ENCODE measurements at places on chromosomes 2 and 18.
A peak's percentile ranks its signal among the peaks of the same experiment; 100 is the strongest.

GRCh38 chr2:3430172-3430571 lies 50.7 kb downstream of the TRAPPC12 start:
- no peak for DNase-seq

- no peak for DNase-seq
Measured at GRCh38 chr2:41877114-41877678, 170.6 kb upstream of the PKDCC start.

- no peak for DNase-seq
Measured at GRCh38 chr18:63859781-63860475, 27.6 kb upstream of the SERPINB2 start.

- DNase-seq: no peak
Measured at GRCh38 chr2:200443916-200444315, 66.0 kb downstream of the KCTD18 start.

DNA sequence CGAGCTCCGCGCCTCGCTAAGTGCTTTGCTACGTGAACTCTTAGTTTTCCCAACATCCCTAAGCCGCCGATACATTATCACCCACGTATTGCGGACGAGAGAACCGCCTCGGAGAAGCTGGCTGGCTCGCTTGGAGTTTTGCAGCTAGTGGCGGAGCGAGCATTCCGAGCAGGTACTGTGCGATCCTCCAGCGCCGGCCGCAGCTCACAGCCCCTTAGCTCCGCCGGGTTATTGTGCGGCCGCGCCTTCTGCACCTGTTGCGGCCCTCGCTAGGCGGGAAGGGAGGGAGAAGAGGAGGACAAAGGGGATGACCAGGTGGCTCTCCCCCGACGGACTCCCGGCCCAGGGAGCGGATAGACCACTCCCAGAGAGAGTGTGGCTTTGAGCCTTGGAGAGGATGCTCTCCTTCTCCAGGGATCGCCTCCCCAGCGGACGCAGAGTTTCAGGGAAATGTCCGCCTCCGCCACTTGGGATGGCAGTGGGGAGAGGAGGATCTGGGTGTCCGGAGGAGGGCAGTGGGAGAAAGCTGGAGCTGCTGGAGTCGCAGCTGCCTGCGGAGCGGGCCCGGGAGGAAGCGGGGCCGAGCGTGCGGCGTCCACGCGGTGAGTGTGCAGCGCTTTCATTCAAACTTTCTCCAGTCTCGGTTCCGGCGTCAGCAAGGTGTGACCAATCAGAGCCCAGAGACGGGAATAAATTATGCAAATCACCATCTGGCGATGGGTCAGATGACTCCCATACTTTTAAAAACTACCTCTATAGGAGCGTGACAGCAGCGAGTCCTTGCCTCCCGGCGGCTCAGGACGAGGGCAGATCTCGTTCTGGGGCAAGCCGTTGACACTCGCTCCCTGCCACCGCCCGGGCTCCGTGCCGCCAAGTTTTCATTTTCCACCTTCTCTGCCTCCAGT lies at the start of gene LIPG:
Gene LIPG (plus strand): TSS at position 769 of the 905 bp plus-strand sequence. CDS start 252 bp downstream, outside the sequence.
- DNase-seq: peak; percentile 73

- peak; percentile 61 for DNase-seq
Measured at GRCh38 chr2:96869281-96869821, 529 bp downstream of the SEMA4C start.

- no peak for DNase-seq
Measured at GRCh38 chr2:102062802-102063201, 71.0 kb downstream of the IL1R2 start.

DNA sequence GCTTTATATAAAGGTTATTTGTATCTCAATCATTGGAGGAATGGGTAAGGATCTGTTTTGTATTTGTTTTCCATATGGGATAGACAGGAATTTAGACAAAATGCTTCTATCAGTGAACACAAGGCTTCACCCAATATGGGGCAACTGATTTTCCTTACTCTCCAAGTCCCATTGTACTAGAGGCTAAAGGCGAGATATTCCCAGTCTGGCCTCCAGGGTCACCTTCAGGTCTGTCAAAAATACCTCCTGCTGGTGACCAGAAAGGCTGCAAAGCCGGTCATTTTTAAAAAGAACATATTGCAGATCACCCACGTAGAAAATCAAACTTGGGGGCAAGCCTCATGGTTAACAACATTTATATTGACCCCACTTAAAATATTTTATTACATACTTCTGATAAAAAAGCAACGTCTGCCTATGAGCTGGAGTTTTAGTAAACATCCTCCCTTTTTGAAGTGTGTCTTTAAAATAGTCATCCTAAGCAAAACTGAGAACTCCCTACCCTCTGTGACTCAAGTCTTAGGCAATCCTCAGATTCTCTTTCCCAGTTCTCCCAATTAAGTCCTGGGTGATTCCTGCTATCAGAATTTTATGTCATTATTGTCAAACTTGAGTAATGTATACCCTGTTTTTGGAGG lies 276.6 kb downstream of the MREG start:
- peak; percentile 34 for DNase-seq

GRCh38 chr2:160516547-160517365 lies 23.1 kb upstream of the RBMS1 start:
- no peak for DNase-seq

DNA sequence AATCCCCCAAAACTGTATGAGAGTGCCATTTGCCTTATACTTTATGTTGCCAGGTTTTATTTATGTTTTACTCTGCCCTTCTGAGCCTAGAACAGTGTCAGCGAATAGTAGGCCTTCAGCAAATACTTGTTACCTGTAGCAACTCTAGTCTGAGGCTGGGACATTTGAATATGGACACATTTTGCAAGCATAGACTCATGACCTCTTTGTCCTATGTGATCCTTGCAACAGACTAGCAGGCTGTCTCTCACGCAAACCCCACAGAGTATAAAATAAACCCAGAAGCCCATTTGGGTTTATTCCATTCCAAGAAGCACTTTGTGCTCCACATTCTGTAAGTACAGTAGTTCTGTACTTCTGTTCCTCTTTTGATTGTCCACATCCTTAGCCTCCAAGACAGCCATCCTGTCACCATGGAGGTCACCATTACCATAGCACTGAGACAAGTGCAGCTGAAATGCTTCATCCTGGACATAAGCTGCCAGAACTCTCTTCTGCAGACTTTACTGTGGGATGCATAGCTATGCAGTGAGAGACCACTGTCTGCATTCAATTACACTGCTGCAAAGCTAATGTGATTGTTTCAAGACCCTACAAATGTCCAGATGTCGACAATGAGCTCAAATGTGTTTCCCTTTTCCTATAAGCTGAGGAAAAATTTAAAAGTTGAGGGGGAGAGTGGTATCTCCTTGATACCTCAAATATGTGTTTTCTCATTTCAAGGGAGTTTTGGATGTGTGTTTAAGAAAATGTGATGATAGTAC lies 425.7 kb downstream of the PID1 start:
- no peak for DNase-seq

DNA sequence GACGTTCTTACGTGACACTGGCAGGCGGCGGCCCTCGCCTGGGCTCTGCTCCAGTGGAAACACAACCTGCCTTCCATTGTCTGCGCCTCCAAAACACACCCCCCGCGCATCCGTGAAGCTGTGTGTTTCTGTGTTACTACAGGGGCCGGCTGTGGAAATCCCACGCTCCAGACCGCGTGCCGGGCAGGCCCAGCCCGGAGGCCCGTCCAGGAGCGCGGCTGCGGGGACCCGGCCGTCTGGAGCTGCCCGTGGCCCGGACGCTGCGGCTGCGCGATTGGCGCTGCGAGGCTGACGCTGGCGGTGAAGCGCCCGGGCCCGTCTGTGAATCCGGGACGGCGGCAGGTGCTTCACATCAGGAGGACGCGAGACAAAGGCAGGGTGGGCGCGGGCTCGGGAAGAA lies 670.3 kb upstream of the SALL3 start:
- DNase-seq: no peak

GRCh38 chr18:70522183-70522680 lies 233.4 kb downstream of the SOCS6 start:
- no peak for DNase-seq

DNA sequence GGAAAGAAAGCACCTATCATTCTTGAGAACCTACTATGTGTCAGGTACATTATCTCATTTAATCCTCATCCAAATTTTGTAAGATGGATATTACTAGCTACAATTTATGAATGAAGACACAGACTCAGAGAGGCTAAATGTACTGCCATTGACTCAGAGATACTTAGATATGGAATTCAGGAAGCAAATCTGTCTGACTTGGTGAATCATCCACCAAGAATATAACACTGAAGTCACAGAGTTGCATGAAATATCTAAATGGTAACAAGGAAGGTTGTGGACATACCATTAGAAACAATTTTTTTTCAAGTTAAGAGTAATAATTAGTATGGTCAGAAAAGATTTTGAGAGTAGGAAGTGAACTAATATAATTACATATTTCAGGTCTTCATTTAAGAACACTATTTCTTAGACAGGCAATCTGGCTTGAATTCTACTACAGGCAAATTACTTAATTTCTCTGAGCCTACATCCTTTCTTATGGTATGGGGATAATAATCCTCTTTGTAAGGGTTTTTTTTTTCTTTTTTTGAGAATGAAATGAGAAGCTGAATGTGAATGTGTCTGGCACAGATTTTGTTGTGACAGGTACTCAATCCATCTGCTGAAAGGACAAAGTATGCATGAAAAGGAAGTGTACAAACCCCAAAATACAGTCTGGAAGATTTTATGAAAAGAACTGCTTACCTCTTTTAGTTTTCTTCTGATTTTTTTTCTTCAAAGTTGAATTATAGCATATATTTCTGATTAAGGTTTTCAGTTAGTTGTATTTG lies 14.8 kb upstream of the C2orf66 start:
- peak; percentile 83 for DNase-seq

- peak; percentile 73 for DNase-seq
Measured at GRCh38 chr2:76953733-76954347, 568.3 kb downstream of the LRRTM4 start.
